HT-29 (cell line): ENCODE measurements at places on chromosomes 3 and 15. TPM values are rescaled to one million over a fixed set of nuclear protein-coding genes. Genes with fewer than 3 reads are reported as not detected.

GRCh38 chr3:141646760-141647561 is 91.1 kb upstream of the RNF7 start:
- peak; percentile 82 for DNase-seq

DNA sequence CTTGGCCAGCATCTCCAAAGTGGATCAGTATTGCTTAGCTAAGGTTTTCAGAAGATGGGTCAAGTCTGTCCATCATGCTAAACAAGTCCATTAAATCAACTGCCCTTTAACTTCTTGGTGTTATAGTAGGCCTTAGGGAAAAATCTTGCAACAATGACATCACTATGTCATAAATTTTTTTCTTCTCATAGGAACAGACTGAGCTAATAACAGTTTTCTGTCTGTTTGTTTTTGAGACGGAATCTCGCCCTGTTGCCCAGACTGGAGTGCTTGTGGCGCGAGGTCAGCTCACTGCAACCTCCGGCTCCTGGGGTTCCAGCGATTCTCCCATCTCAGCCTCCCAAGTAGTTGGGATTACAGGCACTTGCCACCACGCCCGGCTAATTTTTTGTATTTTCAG is 94.2 kb downstream of the EFL1 start:
- no peak for DNase-seq

DNA sequence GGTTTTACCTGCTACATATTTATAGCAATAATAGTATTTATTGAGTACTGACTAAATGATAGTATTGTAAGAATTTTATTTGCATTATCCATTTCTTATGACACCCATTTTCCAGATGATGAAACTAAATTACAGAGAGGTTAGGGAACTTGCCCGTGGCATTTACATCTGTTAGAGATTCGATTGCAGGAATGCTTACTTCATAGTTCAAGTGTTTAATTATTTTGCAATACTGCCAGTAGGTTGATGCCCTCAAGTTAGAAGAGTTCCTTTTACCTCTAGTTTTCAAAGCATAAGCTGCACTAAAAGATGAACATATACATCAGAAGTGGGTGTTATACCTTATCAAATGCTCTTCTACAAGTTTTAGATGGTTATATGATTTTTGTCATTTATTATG is 362.8 kb upstream of the RGMA start:
- DNase-seq, result no peak

GRCh38 chr3:169029674-169030285 is 633.7 kb downstream of the MECOM start:
- no peak for DNase-seq

DNA sequence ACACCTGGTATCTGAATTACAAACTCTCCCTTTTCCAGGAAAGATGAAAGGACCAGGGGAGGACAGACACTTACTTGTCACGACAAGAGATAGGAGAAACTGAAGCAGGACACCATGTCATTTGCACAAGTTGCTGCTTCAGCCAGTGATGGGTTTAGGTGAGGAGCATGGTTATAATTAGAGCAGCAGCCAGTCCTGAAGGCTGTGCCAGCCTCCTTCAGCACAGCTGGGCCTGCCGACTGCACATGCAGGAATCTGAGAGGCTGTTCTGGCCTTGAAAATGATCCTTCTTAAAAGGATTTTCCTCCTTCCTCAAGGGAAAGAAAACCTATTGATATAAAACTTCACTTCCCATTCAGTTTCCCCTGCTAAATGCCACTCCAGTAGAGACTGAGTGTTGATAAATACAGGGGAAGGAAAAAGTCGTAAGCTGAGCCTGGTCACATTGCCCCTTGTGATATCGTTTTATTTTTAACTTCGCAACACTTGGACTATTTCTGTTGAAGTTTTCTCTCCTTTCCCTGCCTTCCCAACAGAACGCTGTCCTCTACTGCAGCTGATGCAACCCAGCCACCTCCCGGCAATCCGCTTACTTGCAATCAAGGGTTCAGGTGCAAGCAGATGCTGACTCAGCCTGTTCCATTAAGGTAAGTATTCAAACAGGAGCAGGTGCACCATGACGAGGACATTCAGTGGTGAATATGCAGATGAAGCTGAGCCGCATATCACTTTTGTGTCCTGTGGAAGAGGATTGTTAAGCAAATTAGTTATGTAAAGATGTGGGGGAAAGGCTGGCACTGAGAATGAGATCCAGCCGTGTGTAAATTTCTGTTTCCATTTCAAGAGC is at the start of gene FBXO40:
Gene FBXO40, plus strand, starts transcription at position 524 of the 847 bp plus-strand sequence. CDS start 27,197 bp downstream, outside the sequence.
- DNase-seq, result no peak

- DNase-seq, result no peak
These were observed 36.8 kb upstream of the TNFSF10 start for GRCh38 chr3:172560026-172560425.

DNA sequence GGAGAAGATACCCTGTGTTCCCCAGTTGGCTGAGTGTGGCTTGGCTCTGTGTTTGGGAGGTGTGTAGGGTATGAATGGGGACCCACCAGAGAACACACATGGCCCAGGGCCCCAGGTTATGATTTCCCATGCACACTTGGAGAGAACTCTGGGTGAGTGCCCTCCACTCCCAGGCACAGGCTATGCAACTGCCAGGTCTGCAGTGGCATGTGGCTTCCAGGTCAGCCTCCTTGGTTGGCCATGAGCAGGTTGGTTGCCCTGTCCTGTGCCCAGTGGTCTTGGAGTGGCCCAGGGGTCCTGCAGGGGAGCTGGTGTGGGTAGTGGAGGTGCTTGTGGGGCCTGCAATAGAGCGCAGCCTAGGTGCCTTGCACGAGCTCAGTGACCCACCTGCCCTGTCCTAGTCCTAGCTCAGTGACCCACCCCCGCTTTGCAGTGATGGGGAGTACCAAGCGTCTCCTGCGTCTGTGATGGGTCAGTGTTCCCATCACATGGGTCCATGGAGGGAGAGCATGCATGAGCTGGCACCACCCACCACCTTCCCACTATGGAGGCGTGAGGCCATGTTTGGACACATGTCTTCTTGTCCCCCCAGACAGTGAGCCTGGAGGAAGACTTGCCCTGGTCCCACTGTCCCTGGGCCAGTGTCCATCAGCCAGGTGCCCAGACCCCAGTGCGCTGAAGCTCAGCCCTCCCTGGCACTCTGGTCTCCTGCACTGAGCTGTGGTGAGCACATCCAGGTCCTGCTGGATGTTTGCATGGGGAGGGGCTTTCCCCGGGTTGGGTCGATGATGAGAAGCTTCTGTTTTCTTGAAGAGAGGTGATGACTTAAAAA is 217.3 kb downstream of the SNRPN start:
- no peak for DNase-seq

DNA sequence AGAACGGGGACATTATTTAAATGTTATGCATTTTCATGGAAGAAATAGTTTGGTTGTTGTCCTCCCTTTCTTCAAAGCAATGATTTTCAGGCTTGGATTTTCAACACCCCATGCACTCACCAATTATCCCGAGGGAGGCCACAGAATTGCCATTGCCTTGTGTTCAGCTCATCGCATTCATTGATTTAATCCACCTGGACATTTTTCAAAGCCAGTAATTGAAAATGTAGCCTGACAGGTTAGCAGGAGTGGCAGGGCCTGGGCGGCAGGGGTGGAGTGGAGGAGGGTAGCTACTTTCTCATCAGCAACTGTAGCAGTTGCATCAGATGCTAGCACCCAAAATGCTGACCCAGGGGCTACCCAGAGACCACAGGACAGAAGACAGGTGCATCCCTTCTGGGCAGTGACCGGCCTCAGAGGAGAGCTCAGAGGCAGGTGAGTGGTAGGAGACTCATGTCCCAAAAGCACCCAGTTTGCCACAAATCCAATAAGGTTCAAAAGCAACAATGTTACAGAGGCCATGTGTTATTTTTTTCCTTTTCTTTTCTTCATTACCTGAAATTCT is 242.4 kb downstream of the CD47 start:
- DNase-seq, result no peak

DNA sequence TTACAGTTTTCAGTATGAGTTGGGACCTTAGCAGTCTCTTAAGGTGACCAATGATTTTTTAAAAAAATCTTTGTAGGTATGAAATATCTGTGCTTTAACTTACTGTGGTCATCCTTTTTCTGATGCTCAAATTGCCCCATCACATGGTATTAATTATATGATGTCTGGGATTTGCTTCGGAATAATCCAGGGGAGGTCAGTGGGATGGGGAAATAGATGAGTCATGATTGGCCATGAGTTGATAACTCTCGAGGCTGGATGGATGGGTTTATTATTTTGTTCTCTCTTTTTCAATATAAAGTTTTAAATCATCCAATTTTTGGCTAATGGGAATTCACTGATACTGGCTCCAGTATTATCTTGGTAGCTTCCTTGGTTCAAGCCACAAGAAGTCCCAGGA is 370.3 kb upstream of the TPM1 start:
- no peak for DNase-seq

DNA sequence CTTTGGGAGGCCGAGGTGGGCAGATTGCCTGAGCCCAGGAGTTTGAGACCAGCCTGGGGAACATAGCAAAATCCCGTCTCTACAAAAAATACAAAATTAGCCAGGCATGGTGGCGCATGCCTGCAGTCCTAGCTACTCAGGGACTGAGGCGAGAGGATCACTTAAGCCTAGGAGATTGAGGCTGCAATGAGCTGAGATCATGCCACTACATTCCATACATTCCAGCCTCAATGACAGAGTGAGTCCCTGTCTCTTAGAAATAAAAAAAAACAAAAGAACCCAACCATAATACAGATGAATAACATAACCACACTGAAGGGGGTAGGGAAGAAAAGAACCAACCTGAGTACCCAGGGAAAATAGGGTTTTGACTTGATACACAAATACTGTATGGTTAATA is 19.7 kb upstream of the CGNL1 start:
- no peak for DNase-seq

GRCh38 chr3:66860771-66861170 is 137.3 kb upstream of the KBTBD8 start:
- DNase-seq, result no peak

GRCh38 chr3:102074946-102075345 is 225.6 kb downstream of the NFKBIZ start:
- DNase-seq, result no peak

- DNase-seq, result no peak
These were observed 124.9 kb downstream of the LPP start for GRCh38 chr3:188278717-188279324.

- DNase-seq, result no peak
These were observed 62.9 kb downstream of the STAC start for GRCh38 chr3:36443028-36443686.

DNA sequence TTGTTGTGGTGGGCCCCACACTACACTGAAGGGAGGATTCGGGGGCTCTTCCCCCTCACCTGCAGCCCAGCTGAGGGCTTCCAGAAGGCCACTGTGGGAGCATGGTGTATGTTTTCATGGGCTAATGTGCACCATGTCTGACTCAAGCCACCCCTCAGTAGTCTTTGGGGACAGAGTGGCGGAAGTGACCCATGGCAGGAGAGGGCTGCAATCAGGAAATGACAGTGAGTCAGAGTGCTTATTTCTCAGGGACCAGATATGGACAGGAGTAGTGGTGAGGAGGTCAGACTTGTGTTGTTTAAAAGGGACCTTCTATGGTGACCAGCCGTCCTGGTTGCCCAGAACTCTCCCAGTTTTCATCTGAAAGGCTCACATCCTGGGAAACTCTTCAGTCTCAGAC is 32.8 kb upstream of the SLC9A9 start:
- DNase-seq, result no peak

DNA sequence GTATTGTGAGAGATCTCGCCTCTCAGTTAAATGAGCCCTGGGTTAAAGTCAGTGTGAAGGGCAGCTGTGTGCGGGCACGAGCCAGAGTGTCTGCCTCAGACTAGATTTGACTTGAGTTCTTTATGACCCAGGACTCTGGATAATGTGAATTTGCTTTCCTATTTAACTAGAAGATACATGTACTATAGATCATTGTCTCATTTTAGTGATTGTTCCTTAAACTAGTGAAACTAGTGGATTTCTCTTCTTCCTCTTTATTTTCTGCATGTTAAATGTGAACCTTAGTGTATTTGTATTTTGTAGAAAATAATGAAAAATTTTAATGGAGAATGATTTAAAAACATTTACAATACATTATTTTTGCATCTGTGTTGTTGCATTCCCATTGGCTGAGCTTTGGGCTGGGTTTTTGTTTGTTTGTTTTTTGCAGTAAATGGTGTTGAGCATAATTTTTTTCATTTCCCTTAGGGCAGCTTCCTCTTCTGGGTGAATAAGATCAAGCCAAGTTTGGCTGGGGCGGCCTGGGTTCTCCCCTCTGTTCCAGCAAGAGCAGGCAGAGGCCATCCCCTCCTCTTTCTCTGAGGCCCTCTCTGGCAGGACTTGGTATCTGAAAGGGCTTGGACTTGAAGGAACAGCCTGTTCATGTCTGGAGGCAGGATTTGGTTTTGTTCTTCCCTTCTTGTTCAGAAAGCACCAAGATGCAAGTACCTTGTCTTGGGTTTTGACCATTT is 15.0 kb downstream of the GCSAM start:
- no peak for DNase-seq

DNA sequence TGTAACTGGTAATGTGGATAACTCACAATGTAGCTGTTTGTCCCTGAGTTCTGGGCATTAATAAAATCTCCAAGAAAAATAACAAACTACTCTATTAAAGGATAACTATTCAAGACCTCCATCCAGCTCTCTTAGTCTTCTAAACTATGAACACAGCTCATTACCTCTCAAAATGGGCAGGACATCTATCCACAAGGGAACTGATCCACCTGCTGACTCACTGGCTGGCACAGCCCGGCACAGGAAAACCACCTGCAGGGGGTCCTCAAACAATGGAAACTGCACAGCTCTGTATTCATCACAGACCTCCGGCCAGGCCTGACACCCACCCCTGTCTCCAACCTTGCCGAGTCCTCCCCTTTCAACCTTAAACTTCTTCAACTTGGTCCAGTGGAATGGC is 255.4 kb downstream of the TJP1 start:
- DNase-seq, result no peak

DNA sequence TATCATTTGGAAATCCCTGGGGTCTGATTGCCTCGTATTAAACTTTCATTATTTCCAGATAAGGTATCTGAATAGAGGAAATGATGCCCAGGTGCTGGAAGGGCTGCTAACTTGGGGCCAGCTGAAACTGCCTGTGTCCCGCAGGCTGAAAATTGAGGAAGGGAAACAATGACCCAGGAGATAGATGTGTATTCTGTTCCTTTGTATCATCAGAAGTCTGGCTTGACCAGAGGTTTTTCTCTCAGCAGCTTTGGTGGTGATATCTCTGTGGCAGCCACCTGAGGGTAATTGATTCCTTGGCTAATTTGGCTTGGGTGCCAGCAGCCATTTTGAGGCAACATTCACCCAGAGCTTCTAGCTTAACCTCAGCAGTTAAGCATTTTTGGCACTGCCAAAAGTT is 90.0 kb upstream of the STT3B start:
- DNase-seq, result no peak

- DNase-seq, result no peak
These were observed 32.7 kb downstream of the CEMIP start for GRCh38 chr15:80811781-80812315.

GRCh38 chr3:158100681-158101080 is 5.5 kb downstream of the SHOX2 start:
- DNase-seq, result no peak

GRCh38 chr3:29282427-29283230 is 1.8 kb downstream of the RBMS3 start:
- no peak for DNase-seq

Gene SPINK8
- not detected in 2 replicates for total RNA-seq

Gene CELSR3
- total RNA-seq, result 9.9 and 12.5 TPM in 2 replicates

Gene SLC24A5
- total RNA-seq, result not detected in 2 replicates

Gene TRIM59
- 5.1 and 6.1 TPM in 2 replicates for total RNA-seq

Gene ARHGAP31
- total RNA-seq, result 0.03 TPM in 2 replicates

Gene ROPN1
- not detected in 2 replicates for total RNA-seq

Gene IL17RB
- total RNA-seq, result 14.9 and 17.0 TPM in 2 replicates

Gene C3orf80
- not detected in 2 replicates for total RNA-seq

Gene KCNAB1
- not detected in 2 replicates for total RNA-seq

Gene LYSMD2
- 12.0 and 13.2 TPM in 2 replicates for total RNA-seq

Gene DPPA2
- total RNA-seq, result not detected in 2 replicates

Gene ZKSCAN7
- not detected in 2 replicates for total RNA-seq

Gene ZNF619
- total RNA-seq, result 0.81 and 1.4 TPM in 2 replicates

Gene CCR5
- total RNA-seq, result not detected in 2 replicates

Gene CRBN
- total RNA-seq, result 6.4 and 8.4 TPM in 2 replicates

Gene HYKK
- total RNA-seq, result 4.4 and 7.1 TPM in 2 replicates
